AG10803 (cell line): ENCODE measurements at places on chromosomes 16 and 17.

DNA sequence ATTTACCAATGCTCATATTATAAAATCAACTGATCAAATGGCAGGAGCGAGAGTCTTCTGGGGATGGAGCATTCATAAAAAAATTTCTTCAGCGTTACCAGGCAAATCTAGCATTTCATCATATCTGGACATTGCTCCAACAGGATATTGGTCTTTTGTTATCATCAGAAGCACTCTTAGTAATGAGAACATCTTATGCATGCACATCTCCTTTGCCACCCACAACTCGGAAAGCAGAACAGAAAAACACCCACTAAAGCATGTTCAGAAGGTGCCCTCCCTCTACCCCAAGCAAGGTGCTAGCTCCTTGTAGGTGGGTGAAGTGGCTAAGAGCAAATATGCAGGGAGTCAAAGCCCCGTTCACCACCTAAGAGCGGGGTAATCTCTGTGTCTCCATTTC, 18.9 kb downstream of the ARHGAP17 start:
- no peak for DNase-seq

DNA sequence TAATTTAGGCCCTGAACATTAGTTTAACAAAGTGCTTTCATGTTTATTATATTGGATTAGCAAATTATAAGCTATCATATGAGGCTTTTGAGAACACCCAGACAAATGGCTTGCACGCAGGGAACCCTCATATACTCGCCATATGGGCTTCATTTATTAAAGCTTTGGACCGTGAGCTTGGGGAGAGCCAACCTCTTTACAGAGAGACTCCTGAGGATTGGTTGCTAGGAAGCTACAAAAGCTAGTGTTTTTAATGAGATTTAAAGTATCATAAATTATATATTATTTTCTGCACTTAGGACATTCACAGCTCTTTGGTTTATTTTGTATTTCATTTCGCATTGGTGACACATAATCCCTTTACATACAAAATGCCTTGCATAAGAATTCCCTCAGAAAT, 193.8 kb upstream of the TOX3 start:
- DNase-seq, result no peak

DNA sequence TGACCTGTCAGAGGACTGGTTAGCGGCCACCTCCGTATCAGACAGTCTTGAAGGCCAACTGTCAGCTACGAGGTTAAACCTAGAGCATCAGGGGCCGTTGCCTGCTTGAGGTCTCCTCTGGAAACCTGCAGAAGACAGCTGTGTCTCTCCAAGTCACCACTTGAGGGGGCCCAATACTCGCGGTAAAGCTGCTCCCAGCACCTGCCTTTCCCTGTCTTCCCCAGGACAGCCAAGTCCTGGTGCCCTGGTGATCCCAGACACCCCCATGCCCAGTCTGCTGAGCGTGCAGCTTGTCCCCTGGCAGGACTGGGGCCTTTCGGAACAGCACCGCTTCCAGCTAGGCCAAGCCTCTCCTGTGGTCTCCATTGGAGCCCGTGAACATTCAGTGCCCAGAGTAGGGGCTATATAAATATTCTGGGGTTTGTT, 80.1 kb downstream of the DNAH17 start:
- peak; percentile 76 for DNase-seq

DNA sequence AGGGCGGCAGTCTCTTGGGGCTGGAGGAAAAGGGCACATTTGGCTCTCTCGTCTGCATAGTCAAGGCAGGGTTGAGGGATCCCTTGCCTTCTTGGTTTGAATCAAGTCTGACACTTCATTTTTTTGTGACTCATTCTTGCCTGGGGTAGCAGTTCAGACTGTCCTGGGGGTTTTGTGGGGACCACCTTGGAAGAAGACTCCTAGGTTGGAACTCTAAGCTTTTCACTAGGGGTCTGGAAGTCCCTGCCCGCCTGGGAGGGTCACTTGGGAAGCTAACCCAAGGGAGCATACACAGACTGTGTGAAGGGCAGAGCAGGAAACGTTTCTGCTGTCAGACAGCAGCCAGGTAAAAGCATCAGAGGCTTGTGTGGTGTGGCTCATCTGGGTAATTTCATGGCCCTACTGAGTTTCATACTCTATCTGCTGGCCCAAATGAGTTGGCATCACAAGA, 11.3 kb downstream of the YPEL2 start:
- DNase-seq, result no peak

GRCh38 chr16:67329901-67330300, 3.3 kb downstream of the LRRC36 start:
- no peak for DNase-seq

GRCh38 chr17:50274142-50274896, at the start of gene TMEM92:
Gene TMEM92, plus strand, starts transcription at chr17:50274466. Its CDS starts 36 bp downstream, at chr17:50274502.
- DNase-seq, result no peak

DNA sequence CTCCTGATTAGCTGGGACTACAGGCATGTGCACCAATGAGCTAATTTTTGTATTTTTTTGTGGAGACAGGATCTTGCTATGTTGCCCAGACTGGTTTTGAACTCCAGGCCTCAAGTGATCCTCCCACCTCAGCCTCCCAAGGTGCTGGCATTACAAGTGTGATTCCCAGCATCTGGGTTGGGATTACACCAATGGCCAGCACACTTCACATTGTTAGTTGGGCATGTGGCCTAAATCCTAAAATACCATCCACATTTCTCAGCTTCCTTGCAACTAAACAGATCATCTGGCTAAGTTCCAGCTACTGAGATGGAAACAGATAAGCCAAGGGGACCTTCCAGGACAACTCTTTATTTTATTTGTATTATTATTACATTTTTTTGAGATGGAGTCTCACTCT, 9.9 kb downstream of the RABEP2 start:
- DNase-seq, result peak; percentile 72

DNA sequence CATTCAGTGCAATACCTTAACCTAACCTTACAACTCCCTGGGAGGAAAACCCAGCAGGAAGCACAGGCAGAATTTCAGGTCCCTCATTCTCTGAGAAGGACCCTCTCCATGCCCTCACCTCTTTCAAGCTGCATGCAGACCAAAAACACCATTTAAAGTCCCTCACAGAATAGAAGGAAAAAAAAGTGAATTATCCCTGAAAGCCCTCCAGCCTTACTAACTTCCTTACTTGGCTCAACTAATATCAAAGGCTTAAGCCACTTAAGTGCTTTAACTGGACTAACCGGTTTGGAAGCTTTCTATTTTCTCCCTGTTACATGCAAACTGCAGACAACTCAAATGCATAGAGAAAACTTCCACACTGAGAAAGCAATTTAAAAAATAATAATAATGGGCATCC, 60.5 kb downstream of the ADAMTS18 start:
- DNase-seq, result no peak

DNA sequence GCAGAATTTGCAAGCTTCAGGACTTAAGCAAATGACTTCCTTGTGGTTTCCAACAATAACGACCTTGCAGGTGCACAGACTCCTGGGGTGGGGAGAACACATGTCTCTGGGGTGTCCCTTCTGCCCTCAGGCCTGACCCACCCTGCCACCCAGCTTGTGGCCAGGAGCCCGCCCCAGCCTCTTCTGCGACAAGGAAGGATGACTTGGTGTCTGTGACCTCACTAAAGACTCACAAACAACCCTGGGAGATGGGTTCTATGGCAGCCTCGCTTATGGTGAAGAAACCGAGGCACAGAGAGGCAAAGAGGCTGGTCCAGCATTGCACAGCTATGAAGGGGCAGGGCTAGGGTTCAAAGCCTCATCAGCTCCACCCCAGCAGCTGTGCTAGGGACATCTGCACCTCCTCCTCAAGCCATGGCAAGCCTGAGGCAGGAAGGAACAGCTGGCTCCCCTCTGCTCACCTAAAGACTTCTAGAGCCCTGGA, 2.6 kb downstream of the ATP2A3 start:
- no peak for DNase-seq

- DNase-seq, result no peak
These were observed 999 bp downstream of the XYLT1 start for GRCh38 chr16:17469741-17470181.

DNA sequence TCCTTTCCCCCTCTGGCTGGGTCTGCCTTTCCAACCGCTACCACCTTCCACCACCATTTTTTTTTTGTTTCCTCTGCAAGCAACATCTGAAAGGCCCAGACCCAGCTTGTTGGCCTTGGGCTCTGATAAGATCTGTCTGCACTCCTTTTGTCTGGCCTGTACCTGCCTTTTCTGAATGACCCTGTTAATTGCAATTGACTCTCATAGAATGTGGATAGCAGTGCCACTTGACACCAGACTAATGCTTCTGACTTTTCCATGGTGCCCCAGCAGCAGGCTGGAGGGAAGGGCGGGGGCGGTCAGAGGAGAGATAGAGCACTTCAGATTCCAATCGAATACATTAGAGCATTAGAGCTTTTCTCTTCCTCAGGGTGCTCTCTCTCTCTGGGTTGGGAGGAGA, 538.9 kb downstream of the WWOX start:
- no peak for DNase-seq

- DNase-seq, result no peak
These were observed 13.6 kb downstream of the MRM1 start for GRCh38 chr17:36614933-36615332.

DNA sequence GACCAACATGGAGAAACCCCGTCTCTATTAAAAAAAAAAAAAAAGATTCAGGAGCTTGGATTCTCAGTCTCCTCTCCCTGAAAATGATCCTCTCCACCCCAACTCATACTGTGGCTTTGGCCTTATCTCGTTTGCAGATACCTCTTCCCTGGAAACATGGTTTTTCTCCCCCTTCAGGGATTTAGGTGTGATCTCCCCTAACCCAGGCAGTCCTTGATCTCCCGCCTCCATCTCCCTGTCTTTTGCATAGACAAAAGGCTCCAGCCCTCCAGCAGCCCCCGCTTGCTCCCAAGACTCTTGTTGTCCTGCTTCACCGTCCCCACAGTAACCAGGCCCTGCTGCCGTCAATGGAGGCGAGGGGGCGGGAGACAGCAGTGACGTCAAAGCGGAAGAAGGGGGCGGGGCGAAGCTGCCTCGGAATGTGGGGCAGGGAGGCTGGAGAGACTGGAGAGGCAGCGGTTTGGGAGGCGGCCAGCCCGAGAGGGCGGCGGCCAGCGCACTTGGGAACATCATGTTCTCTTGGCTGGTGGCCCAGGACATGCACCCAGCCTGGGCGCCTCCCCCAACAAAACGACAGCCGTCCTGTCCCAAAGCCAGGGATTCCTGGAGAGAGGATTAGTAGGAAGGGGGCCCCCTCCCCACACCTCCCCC, 1.9 kb upstream of the PER1 start:
- DNase-seq, result peak; percentile 99

GRCh38 chr16:89618109-89618998, 4.9 kb downstream of the DPEP1 start:
- DNase-seq, result no peak
